Bladder microvascular endothelial cell (primary cell): ENCODE measurements at places on chromosomes 6 and 20. TPM values are rescaled to one million over a fixed set of nuclear protein-coding genes. Genes with fewer than 3 reads are reported as not detected.

CGA gene
- total RNA-seq = not detected in 2 replicates

ECT2L gene
- total RNA-seq = not detected in 2 replicates

DYNLT2 gene
- 0.81 and 0.88 TPM in 2 replicates for total RNA-seq

AARS2 gene
- 11.8 and 21.9 TPM in 2 replicates for total RNA-seq

MAS1 gene
- under 0.01 TPM in 1 of 2 replicates, not detected in the other for total RNA-seq
